ENCODE measurements at places on chromosomes 1 and 21.

- DNase-seq, result no peak
Measured at GRCh38 chr1:60825593-60825992, 256.8 kb upstream of the NFIA start.

DNA sequence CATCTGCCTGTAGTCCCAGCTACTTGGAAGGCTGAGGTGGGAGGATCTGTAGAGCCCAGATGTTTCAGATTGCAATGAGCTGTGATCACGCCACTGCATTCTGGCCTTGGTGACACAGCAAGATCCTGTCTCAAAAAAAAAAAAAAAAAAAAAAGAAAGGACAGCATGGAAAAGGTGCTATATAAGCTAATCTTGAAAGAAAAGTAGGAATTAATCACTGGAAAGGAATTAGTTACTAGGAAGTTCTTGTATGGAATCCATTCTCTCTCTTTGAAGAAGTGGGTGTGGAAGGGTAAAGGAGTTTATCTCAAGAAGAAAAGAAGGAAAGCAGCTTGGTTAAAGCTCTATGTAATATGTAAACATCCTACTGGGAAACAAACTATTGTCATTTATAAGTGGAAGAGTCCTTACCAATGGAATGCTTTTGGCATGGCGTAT is 339.2 kb downstream of the DPYD start:
- DNase-seq, result no peak

- DNase-seq, result no peak
Measured at GRCh38 chr1:26372039-26372438, 511 bp downstream of the ZNF683 start.

- no peak for DNase-seq
Measured at GRCh38 chr1:211336775-211337174, 10.1 kb downstream of the TRAF5 start.

- no peak for DNase-seq
Measured at GRCh38 chr1:67545364-67545763, 115.2 kb upstream of the SERBP1 start.

- no peak for DNase-seq
Measured at GRCh38 chr1:185661971-185662370, 72.2 kb upstream of the HMCN1 start.

- no peak for DNase-seq
Measured at GRCh38 chr21:45459171-45460010, 54.4 kb downstream of the COL18A1 start.

DNA sequence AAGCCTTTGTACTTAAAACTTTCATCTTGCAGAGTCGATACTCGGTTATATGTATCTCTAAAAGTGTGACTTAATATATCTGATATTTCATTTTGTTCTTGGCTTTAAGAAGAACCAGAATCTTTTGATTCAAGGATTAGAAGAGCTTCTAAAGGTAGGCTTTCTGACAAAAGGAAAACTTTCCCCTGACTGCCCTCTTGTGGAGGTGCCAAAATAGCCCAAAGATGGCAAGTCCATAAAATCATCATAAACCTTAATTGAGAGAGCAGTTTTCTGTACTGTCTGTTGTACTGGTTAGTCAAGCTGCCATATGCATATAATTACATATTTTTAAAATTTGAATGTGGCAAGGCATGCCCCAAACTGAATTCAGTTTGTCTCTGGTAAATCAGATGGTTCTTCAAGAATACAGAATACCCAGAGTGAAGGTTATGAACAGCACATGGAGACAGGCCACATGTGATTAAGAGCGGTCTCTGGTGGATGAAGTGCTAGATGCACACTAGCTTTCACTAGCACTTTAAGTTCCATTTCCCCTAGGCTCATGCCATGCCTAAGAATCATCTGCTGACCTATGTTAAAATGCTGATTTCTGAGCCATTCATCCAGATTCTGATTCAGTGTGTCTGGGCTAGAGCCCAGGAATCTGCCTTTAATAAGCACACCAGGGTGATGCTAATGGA is 27.7 kb upstream of the ELAVL4 start:
- DNase-seq, result peak; percentile 46

DNA sequence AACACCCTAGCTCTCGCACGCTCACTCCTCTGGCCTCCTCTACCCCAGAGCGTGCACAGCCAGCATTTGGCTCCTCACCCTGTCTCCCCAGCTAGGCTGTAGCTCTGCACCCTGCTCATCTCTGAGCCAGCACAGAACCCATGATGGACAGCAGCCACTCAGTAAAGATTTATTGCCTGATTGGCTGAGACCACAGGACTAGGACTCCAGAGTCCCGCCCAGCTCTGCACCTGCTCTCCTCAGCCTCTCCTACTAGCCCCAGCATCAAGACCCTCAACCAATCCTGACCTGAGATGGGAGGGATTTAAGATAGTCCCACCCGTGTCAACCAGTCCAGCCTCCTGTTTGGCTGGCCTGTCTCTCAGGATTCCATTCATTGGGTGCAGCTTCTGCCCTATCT is 9.3 kb downstream of the C1QB start:
- DNase-seq, result peak; percentile 42

GRCh38 chr1:95085376-95085775 is 12.6 kb upstream of the ALG14 start:
- DNase-seq, result no peak

DNA sequence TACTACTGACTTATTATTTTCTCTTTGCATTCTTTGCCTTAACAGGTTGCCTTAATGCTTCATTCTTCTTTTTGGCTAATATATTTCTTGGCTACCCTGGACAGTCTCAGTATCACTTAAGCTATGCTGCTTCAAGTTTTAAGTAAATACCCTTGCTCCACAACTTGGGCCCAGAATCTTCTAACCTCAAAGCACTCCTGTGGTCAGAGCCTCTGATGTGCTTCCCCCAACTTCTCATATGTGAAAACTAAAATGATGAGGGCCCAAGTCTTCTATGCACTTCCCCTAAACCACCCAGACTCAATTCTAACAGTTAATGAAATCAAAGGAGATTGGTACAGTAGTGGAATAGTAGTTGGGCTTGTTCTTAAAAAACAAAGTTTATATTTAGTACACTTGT is 314.1 kb downstream of the PLPP3 start:
- no peak for DNase-seq

DNA sequence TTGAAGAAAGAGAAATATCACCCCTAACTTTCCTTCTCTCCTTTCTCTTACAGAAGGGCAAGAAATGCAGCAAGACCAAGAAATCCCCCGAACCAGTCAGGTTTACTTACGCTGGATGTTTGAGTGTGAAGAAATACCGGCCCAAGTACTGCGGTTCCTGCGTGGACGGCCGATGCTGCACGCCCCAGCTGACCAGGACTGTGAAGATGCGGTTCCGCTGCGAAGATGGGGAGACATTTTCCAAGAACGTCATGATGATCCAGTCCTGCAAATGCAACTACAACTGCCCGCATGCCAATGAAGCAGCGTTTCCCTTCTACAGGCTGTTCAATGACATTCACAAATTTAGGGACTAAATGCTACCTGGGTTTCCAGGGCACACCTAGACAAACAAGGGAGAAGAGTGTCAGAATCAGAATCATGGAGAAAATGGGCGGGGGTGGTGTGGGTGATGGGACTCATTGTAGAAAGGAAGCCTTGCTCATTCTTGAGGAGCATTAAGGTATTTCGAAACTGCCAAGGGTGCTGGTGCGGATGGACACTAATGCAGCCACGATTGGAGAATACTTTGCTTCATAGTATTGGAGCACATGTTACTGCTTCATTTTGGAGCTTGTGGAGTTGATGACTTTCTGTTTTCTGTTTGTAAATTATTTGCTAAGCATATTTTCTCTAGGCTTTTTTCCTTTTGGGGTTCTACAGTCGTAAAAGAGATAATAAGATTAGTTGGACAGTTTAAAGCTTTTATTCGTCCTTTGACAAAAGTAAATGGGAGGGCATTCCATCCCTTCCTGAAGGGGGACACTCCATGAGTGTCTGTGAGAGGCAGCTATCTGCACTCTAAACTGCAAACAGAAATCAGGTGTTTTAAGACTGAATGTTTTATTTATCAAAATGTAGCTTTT is 2.4 kb downstream of the CCN1 start:
- DNase-seq, result no peak

DNA sequence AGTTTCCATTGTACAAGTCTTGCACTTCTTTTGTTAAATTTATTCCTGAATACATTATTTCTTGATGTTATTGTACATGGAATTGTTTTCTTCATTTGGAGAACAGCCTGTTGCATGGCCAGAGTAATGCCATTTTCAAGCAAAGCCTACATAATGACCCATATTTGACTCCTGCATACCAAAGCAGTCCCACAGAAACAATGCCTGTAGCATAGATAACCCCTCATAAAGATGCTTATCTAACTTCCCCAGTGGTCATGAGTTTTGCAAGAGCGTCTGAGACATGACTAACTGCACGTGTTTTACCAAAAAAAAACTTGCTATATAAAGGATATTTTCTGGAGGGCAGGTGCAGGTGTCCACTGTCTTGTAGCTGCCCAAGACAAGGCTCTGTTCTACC is 30.3 kb upstream of the RLF start:
- DNase-seq, result no peak

DNA sequence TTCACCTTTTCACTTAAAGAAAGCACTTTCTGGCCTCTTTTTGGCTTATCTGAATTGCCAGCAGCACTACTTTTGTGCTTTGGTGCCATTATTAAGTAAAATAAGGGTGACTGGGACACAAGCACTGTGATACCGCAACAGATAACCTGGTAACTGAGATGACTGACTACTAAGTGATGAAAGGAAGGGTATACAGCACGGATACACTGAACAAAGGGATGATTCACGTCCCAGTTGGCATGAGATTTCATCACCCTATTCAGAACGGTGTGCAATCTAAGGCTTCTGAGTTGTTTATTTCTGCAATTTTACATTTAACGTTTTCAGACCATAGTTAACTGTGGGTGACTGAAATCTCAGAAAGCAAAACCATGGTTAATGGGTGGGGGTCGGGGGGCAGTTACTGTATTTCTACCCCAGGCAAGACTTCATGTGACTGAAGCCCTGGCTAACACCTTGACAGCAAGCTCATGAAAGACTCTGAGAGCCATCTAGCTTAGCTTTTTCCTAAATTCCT is 102.8 kb downstream of the CLIC6 start:
- DNase-seq, result no peak

- no peak for DNase-seq
Measured at GRCh38 chr1:116807394-116808199, 53.4 kb downstream of the CD2 start.

- no peak for DNase-seq
Measured at GRCh38 chr1:81731989-81732388, 68.7 kb upstream of the ADGRL2 start.

DNA sequence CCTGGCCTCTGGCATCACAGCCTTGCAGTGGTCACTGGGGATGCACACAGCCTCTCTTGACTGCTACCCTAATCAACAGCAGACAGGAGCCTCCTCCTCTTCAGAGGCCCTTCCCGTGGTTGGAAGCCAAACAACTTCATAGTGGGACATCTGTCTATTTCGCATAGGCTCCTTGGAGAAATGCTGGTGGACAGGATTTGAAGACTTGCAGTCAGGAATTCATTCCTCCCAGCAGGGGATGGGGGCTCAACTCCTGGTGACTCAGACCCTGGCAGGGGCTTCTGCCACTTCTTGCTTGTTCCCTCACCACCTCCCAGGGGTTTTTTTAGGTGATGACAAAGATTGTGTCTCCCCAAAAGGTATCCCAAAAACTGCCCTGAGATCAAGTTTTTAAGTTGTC is 191.7 kb upstream of the CAMK1G start:
- DNase-seq, result no peak

GRCh38 chr1:192099328-192099727 is 58.9 kb upstream of the RGS18 start:
- no peak for DNase-seq

GRCh38 chr1:174448531-174448883 is 743 bp downstream of the GPR52 start:
- no peak for DNase-seq

- no peak for DNase-seq
Measured at GRCh38 chr21:21751286-21751685, 753.1 kb downstream of the NCAM2 start.

DNA sequence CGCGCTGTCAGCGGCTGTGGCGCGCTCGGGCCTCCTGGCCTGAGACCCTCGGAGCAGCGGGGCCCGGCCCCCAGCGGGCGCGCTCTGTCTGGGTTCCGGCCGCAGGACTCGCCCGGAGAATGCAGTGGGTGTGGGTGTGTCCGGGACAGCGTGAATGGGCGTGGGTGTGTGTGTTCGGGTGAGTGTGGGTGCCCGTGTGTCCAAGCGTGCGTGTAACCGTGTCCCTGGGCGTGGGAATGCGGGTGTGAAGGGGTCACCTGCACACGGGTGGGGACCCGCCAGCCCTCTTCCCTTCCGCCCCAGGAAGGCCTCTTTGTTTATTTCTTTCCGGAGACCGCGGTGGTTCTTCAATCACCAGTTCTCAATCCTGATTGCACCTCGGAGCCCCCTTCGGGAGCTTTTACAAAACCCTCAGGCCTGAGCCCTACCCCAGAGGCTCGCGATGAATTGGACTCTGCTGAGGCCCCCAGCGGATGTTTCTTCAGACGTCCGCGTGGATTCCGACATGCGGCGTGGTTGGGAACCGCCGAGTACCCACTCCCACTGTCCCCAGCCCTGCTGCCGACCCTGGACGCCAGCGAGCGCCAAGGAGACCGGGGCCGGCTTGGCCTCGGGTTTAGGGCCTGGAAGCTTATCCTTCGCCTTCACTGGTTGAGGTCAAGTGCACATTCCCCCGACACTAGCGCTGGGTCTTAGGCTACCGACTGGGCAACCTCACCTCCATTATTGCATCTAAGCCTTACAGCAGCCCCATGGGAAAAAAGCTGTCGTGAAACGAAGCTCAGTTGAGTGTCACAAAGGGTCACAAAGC is 19.3 kb downstream of the SERTAD4 start:
- DNase-seq, result no peak

DNA sequence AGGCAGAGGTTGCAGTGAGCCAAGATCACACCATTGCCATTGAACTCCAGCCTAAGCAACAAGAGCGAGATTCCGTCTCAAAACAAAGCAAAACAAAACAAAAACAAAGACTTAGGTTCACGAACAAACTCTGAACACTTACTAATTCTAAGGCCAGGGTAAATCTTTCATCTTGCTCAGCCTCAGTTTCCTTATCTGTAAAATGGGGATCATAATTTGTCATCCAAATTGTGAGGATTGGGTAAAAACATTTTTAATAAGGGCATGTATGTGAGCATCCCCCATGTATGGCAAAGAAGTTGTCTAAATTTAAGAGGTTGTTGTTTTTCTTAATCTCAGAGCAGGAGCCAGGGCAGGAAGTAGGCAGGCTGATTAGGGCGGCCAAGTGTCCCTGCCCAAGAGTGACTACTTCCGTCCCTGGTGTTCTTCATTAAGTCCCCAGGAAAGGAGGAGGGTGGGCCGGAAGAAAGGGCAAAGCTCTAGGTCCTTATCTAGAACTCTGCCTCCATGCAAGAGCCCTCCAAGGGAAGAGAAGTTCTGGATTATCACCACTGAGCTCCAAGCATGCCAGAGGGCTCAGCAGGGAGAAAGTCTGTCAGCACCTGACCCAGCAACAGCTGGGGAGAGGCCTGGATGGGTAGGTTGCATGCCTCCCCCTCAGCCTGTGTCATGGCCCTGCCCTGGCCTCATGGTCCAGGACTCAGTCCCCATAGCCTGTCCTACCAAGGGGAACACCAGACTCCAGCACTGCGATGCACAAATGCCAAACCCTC is 49.9 kb upstream of the CLIC4 start:
- peak; percentile 46 for DNase-seq

Measured in NCI-H524 (cell line).